ENCODE measurements at places on chromosomes 2 and 18. TPM values are rescaled to one million over a fixed set of nuclear protein-coding genes. Genes with fewer than 3 reads are reported as not detected.

The TBR1 gene
- total RNA-seq, result not detected

The ZEB2 gene
- total RNA-seq, result 332 TPM

DNA sequence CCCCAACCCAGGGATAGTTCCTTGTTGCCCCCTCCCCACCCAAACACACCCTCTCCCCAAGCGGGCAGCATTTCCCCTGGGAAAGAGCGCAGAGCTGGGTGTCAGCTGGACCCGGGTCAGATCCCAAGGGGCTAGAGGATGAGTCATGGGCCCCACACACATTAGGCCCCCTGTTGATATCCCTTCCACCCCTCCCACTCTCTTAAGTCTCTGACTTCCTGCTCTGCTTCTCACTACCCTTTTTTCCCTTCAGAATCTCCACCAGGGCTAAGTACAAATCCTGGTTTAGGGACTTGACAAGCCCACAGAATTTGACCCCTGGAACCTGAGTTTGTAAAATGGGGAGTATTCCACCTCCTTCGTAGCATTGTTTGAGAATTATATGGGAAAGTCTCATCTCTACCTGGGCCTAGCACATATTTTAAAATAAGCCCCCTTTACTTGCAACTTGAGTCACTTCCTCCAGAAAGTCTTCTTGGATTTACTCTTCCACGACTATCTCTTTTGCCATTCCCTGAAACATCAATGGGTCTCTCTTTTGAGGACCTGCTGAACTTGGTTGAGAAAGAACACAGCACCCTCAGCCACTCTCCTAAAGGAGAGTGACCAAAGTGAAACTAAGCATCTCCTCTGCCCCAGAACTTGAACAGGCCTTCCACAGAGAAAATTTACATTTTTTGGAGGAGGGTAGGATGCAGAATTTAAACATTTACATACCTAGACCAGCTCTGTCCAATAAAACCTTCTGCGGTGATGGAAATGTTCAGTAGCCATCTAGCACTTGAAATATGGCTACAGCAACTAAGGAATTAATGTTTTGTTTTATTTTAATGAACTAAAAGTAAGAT is 4.7 kb downstream of the RTKN start:
- DNase-seq, result no peak

- DNase-seq, result no peak
These were observed 29.1 kb downstream of the REEP1 start for GRCh38 chr2:86308356-86308755.

DNA sequence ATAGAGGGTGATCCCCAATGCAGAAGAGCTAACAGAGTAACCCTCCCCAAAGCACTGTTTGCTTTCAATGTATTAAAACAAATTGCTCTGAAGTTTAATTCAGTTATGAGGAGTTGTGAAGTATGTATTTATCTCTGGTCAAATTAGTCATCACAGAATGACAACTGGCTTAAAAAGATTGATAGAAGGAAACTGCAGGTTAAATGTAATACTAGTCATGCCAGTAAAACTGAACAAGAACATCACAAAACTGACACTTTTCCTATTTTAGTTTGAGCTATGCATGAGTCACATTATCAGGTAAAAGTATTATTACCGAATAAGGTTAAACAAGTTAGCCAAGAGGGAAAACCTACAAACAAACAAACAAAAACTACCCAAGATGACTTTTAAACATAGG is 99.0 kb upstream of the ACVR1C start:
- no peak for DNase-seq

DNA sequence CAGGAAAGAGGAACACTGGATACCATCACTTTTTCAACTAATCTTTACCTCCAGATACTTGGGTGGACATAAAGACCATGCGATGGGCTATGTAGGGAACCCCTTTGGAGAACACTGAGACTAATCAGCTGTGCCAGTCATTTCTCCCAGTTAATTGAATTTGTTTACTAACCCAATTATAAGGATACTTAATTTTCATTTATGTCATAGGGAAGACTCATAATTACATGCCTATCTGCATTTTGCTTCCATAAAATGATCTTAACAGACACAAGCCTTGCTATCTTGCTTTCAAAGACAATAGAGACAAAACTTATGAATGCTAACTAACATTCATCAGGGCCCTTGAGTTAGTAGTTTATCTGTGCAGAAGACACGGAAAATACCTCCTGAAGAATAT is 68.9 kb upstream of the CAVIN2 start:
- no peak for DNase-seq

- no peak for DNase-seq
These were observed 43.7 kb downstream of the CDC42EP3 start for GRCh38 chr2:37627710-37628109.

- DNase-seq, result no peak
These were observed 2115.5 kb upstream of the CELF4 start for GRCh38 chr18:39681061-39681460.

DNA sequence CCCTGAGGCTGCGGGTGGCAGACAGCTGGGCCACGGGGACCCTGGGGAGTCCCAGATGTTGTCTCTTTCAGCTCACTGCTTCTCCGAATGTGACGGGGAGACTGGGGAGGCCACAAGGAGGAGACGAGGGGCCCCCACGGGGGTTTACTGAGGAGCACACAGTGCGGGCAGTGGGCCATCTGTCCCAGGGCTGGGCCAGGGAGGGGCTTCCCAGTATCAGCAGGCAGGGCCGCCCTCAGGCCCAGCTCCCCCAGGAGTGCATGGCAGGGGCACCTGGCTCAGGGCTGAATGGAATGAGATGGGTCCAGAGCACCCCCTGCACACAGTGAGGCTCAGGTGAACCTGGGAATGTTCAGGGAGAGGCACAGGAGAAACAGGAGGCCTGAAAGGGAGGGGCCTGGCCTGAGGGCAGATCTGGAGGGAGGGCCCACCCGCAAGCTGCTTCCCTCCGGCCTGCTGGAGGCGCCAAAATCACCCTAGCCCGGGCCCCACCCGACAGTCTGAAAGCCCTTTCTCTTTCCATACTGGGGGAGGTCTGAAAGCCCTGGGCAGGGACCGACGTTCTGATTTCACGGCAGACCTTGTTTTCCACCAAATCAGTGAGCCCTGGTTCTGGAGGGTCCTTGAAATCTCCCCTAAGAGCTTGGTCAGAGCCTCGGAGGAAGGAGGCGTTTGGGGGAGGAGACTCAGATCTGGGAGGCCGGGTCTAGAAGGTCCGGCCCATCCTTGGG is 35.5 kb upstream of the PTMA start:
- DNase-seq, result peak; percentile 79

- DNase-seq, result no peak
These were observed 132.2 kb downstream of the TDRD15 start for GRCh38 chr2:21256006-21256405.

DNA sequence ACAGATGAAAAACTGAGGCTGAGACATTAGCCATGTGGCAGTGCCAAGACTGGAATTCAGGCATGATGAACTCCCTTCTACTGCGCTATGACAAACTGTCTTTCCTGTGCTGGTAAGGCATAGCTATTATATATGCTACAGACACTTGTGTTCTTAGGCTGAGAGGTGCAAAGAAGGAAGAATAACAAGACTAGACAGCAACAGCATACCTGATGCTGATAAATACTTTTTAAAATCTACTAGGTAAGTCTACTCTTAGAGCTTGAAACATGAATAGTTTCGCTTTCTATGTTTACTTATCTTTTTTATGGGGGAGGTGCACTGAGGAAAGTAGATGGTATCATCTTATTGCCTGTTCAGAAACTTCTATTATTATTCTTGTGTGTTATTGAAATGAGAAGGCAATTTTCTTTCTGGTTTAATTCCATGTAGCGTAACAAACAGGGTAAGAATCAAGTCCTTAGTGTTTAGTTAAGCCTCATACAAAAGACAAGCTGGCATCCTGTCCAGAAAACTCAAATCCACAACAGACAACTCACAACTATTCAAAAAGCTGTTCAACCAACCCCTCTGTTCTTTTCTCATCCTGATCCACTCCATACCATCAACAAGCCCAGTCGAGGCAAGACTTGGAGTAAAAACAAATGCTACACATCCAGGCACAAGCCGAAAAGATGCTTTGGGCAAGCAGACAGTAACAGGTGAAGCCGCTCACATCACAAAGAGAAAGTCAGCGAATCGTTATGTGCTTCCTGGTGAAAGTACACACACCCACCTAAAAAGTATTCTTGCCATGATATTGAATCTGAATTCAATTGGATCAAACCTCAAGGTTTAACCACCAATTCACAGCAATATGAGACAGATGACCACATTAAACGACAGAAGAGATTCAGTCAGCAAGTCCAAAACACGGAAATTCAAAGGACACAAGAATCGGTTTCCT is 1.5 kb downstream of the TTC32 start:
- peak; percentile 14 for DNase-seq

DNA sequence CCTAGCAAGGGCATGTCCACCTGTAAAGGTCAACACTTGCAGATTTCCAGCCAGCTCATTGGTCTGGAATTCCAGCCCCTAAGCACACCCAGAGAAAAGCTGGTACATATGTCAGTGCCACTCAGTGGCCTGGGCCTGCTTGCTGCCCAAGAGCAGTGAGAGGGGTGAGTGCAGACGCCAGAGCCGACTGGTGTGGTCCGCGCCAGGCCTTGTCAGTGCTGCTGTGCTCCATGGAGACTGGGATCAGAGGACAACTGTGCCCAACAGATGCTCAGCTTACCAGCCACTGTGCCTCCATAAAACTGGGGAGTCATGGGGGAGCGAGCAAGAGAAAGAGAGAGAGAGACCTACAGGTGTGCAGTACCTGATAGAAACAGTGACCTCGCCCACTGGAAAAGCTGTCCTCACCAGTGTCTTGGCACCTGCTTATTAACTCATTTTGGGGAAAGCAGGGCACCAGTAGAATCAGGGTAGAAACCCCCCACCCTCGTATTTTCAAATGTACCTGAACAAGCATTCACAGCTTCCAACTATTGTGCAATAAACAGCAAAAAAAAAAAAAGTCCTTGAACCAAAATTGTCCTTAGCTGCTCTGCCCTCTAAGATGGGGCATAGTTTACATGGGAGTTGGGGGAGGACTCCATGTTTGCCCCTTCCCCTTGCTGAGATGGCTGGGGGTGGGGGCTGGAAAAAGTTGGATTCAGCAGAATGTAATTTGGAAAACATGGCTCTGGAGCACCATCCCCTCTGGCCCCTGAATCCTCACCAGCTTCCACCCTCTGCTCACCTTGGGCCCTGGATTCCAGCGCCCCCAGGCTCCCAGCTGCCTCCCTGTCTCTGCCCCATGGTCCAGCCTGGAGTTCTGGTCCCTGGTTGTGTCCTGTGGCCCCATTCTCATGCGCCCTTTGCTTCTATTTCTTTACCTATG is 1.4 kb upstream of the SP140L start:
- DNase-seq, result no peak

- no peak for DNase-seq
These were observed 40.2 kb upstream of the MCFD2 start for GRCh38 chr2:46955764-46956163.

Measured in lung (tissue), 17 donors.